ENCODE measurements at places on chromosomes 5 and 9. TPM values are rescaled to one million over a fixed set of nuclear protein-coding genes. Genes with fewer than 3 reads are reported as not detected.
A peak's percentile ranks its signal among the peaks of the same experiment; 100 is the strongest.

SPZ1 gene
- total RNA-seq: not detected

MYOZ3 gene
- total RNA-seq: 13.8 TPM

DNA sequence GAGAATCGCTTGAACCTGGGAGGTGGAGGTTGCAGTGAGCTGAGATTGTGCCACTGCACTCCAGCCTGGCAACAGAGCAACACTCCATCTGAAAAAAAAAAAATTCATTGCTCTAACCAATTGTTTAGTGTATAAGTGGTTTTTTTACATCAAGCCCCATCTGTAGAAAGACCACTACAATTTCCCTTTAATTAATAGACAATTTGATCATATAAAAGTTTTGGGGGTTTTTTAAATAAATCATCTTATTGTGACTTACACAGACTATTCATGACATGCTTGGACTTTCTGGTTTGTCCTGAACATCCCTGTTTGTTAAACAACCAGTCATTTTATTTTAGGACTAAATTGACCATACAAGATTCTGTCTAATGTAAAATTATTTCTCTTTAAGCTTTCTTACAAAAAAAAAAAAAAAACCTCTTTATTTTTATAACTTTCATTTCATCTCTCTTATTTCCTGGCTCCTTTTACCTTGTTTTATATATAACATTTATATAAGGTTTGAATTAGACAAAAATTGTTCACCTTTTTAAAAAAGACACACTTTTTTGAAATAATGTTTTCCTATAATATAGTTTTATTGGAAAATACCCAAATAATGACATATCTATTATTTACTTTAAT is 9.8 kb upstream of the FANCC start:
- DNase-seq: no peak

- DNase-seq: no peak
These were observed 14.3 kb upstream of the SNCAIP start for GRCh38 chr5:122297587-122298298.

DNA sequence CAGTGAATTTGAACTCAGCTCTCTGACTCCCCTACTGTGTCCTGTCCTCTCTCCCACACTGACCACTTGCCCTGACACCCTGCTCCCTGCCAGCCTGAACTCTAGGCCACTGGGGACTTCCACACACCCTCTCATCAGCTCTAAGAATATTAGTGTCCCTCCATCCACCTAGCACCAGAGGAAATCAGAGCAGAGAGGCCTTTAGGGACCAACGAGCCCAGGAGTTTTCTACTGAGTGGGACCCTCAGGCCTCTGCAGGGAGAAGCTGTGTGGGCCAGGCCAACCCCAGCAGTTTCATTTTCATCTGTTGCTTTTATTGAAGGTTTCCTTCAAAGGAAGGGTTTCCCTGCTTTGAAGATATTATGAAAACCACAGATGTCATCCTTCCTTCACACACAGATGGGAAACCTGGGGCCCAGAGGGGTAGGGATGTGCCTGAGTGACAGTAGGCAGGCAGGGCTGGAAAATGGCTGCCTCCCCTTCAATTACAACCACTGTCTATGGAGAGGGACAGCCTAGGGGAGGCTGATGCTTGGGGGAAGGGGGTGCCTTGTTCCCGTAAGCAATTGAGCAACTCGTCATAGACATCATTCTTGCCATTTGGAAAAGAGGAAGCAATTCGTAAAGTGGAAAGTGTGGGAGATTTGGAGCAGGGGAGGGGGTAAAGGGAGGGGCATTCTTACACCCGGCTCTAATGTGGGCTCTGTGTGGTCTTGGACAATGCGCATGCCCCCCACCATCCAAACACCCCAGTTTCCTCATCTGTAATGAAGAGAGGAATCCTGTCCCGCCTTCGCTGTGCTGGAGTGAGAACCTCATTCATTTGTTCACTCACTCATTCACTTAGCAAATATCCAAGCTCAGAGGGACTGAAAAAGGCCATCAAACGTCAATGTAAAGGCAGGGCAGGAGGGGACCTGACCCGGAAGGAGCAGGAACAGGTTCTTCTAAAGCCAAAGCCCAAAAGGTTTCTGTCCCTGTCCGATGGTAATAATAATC is 3.9 kb downstream of the GLIPR2 start:
- no peak for DNase-seq

DNA sequence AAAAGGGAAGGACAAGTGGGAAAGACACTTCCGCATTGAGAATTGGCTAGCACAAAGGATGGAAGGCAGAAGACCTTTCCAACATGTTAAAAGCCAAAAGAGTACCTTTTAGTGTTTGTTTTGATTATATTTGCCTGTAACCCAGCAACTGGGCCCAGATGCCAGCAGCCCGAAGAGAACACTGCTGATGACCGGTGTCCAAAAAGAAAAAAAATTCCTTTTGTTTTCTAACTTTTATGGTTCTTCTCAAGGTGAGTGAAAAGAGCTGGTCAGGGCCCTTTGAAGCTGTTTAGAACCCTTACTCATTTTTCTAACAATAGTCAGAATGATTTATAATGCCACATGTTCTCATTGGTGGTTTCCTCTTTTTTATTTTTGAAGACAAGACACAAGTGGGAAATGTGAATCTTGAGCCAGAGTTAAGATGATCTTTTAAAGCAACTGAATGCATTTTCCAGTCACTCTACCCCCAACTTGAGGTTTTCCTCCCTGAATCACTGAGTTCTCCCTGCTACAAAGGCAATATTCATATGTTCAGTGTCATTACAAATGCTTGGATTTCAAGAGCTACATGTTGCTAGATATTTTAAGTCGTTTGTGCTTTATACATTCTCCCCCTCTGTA is 32.3 kb upstream of the ZNF462 start:
- DNase-seq: no peak

DNA sequence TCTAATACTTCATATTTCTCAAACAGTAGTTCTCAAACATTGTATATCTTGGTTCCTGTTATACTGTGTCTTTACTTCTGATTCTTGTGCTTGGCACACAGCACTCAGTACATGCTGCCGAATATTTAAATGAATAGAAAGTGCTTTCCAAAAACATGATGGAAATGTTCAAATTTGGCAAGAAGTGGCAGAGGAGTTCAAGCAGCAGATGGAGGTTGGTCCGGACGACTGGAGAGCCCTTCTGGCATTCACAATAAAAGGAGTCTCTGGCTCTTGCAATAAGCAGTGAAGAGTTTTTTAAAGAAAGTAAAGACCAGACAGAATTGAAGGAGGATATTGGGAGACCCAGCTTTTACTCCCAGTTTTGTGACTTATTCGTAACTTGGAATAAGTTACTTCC is 36.3 kb downstream of the TSTD2 start:
- DNase-seq: no peak

GRCh38 chr9:69066955-69067354 is 31.4 kb downstream of the FXN start:
- peak; percentile 83 for DNase-seq

Measured in GM23338 (cell line).